Forelimb muscle (tissue), 1 donor: ENCODE measurements at places on chromosomes 2 and 18. TPM values are rescaled to one million over a fixed set of nuclear protein-coding genes. Genes with fewer than 3 reads are reported as not detected.

DNA sequence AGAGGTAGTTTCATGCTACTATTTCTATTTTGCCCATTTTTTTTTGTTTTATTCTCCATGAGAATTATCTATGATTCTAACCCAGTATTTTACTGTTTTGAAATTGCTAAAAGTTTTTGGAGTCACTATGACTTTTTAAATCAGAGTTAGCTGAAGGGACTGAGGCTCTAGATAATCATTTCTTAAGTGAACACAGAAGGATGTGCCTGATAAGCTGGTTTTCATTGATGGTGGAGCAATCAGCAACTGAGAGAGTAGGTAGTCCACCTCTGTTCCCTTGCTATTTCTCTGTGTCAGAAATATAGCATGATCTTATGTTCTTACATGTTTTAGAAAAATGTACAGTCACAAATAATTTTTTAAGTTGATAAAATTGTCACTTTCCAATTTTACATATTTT, 59.4 kb downstream of the CCDC138 start:
- no peak for DNase-seq

DNA sequence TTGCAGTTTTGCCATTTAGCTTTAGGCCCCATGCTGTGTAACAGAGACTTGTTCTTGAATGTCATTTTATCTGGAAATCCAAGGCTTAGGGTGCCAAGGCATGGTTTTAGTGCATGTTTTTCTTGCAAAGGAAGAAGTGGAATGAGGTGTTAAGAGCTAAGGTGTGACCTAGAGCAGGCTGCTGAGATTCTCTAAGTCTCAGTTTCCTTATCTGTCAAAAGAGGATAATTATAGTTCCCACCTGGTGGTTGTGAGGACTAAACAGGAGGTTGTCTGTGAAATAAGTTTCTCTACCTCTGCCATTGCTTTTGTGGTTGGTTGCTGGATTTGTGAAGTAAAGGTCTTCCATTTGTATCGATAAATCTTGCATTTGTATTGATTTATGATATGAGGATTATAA, 82.0 kb downstream of the TANC1 start:
- DNase-seq, result no peak

DNA sequence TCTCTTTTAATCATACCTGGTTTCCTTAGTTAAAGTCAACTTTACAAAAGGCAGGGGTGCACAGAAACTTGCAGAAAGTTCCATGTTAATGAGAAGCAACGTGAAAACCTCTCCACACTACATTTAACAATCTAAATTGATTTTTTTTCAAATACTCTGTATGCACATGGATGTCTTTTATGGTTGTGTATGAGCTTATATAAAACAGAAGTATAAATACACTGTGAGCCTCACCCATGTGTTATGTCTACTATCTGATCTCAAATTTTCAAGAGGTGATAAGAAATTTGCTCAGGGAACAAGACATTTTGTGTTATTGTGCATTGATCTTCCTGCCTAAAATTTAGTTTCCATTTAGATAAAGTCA, 617.6 kb downstream of the ADCYAP1 start:
- DNase-seq, result no peak

DNA sequence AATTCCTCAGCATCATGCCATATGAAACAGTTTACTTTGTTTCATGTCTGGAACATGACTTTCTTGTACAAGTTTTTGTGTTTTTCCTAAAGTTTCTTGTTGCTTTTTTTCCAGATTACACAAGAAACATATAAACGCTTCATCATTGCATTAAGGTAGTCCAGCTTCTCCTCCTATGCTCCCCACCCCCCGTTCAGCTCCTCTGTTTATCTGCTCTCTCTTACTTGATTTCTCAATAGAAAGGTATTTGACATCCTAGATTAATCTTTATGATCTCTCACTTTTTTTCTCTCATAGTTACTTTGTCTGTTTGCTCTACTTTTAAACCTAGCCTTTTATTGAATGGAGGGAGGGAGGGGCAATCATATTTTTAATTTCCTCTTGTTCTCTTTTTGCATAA, 25.4 kb downstream of the SLC40A1 start:
- no peak for DNase-seq

The PKDCC gene
- 117 TPM for polyA plus RNA-seq

The TWIST2 gene
- polyA plus RNA-seq, result 5.5 TPM

The TNS1 gene
- polyA plus RNA-seq, result 111 TPM

The CCDC148 gene
- 0.44 TPM for polyA plus RNA-seq

- DNase-seq, result no peak
Observed at GRCh38 chr2:3264010-3264744, 113.4 kb downstream of the EIPR1 start.

The SCYGR7 gene
- polyA plus RNA-seq, result not detected

The EHD3 gene
- 3.7 TPM for polyA plus RNA-seq

The GMCL1 gene
- polyA plus RNA-seq, result 8.8 TPM

The MC4R gene
- 0.16 TPM for polyA plus RNA-seq

- no peak for DNase-seq
Observed at GRCh38 chr2:72993933-72994280, 76.6 kb downstream of the EMX1 start.

- no peak for DNase-seq
Observed at GRCh38 chr2:42493468-42494354, at the start of gene KCNG3. KCNG3 (minus strand) TSS chr2:42493982; CDS start chr2:42493501, 481 bp downstream.

GRCh38 chr2:30569946-30570345, 122.9 kb downstream of the LCLAT1 start:
- DNase-seq, result no peak

The ANKRD30B gene
- 0.06 TPM for polyA plus RNA-seq

DNA sequence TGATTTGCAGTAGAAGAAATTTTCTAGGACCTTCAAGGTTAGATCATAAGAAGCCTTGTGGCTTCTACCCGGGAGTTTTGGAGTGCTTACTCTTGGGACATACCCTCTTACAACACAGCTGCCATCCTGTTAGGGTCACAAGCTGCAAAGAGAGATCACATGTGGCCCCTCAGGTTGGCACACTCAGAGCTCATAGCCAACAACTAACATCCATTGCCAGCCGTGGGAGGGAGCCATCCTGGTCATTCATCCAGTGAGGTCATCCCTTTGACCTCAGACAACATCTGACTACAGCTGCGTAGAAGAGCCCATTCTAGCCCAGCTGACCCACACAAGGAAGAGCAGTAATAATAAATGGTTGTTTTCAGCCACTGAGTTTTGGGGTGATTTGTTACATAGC, 76.9 kb upstream of the NABP1 start:
- no peak for DNase-seq

DNA sequence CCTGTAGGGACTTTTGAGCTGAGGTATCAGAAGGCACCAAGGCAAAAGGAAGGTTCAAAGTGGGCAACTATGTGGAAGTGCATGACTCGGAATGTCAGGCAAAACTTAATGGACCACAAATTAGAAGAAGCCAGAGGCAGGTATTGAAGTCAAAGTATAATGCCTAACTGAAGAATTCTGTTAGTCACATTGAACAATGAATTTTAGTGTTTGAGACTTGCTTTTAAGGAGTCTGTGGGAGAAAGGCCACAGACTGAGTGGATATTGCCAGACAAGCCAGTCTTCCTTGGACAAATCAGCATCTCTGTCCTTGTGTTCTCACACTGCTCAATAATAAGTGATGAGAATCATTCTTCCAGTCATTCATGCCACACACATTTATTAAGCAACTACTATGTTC, 498.9 kb downstream of the STK39 start:
- DNase-seq, result no peak

DNA sequence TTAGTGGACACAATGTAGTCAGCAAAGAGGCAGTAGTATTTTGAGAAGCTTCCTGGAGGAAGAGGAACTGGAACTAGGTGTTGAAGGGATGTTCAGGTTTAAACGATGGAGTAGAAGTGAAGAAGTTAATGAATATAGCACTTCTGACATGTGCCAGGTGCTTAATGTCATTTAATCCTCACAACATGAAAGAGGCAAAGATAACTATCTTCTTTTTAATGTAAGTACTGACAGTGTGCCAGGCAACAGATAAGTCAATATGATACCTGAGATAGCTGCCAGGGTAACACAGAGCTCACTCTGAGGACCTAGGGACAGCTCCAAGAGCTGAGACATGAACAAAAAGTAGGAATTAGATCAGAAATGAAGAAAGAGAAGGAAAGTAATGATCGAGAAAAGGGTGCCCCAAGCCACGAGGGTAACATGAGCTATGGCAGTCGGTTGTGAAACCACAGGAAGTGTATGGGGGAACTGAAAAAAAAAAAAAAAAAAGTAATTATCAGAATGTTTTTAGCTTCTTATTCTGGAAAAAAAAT, 140.7 kb downstream of the RNF144A start:
- DNase-seq, result no peak

DNA sequence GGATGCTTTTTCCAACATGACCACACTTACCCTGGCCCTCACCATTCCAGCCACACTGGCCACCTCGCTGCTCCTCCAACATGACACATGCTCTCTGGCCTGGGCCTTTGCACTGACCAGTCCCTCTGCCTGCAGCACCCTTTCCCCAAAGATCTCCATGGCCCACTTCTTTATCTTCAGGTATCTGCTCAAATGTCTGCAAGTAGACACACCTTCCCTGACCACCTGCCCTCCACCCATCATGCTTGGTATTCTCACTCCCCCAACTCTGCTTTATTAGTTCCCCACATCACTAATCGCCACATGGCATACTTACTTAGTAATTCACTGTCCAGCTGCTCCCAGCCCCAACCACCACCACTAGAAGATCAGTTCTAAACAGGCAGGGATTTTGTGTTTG, 214.2 kb downstream of the BCL11A start:
- no peak for DNase-seq

The GATA6 gene
- polyA plus RNA-seq, result 0.91 TPM

DNA sequence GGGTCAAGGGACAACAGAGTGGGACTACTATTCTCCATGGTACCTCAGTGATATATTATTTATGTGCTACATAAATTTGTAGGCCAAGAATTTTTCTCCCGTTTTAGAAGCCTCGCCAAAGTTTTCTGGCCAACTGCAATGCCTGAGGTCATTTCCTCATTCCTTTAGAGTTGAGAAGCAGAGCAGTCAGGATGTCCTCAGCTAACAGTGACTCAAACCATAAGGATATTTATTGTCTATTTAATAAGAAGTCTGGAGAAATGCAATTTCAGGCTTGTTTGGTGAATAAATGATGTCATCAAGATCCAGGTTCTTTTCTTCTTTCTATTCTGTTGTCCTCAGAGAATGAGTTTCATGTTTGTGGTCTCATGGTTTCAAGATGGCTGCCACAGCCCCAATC, 91.0 kb downstream of the ADCYAP1 start:
- no peak for DNase-seq

The NCKAP5 gene
- polyA plus RNA-seq, result 3.3 TPM

The ATAD2B gene
- 11.5 TPM for polyA plus RNA-seq

The APLF gene
- 1.3 TPM for polyA plus RNA-seq

GRCh38 chr2:30514848-30515435, 67.9 kb downstream of the LCLAT1 start:
- no peak for DNase-seq

- DNase-seq, result no peak
Observed at GRCh38 chr2:43008388-43008787, 216.0 kb upstream of the HAAO start.
